Stimulated activated CD4-positive, alpha-beta T cell treated with anti-CD3 and anti-CD28 coated beads, Interleukin-15, amount 100 ng/mL, for 1 hour (primary cell): ENCODE measurements at places on chromosomes 1 and 21.
A peak's percentile ranks its signal among the peaks of the same experiment; 100 is the strongest.

- no peak for DNase-seq
Observed at GRCh38 chr21:41429305-41429704, 3.3 kb downstream of the MX1 start.

GRCh38 chr1:7993593-7994479, 32.3 kb downstream of the ERRFI1 start:
- DNase-seq, result no peak

GRCh38 chr1:17350083-17350482, 21.9 kb upstream of the PADI6 start:
- no peak for DNase-seq

DNA sequence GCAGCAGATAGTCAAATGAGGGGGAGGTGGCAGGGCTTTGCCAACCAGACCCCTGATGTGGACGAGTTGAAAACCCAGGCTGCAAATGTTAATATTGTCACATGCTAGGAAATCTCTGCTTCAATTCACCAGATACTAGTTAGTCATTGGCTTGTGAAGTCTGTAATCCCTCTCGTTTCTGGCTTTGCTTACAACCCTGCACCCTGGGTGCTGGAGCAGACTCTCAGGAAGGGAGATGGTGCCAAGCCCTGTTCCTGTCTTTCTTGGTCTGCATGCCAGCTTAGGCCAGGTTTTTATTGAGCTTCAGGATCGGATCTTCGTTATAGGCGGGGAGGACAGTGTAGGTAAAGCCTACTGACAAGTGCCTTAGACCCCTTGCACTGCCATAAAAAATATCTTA, 53.3 kb downstream of the MDM4 start:
- no peak for DNase-seq

DNA sequence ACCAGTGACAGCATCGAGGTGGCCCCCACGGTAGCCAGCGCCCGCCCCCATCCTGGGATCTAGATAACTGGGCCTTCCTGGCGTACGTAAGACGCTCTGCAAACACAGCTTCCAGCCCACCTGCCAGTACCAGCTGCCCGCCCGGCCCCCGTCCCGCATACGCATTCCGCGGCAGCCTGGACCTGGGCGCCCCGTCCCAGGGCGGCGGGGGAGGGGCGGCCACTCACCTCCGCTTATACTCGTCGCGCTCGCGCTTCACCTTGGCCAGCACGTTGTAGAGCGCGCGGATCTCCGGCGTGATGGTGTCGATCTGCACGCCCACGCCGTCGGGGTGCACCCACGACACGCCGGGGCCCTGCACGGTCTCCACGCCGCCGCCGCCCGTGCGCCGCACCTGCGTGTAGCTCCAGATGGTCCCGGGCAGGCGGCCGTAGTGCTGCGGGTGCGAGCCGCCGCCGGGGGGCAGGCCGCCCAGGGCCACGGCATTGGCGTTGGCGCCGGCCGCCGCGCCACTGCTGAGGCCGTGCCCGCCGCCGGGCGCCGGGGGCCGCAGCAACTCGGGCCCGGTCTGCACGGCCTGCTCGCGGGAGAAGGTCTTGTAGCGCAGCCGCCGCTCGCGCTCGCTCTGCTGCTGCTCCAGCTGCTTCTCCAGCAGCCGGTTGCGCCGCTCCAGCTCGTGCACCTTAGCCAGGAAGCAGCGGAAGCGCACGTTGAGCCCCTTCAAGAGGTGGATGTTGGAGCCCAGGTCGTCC, 859 bp downstream of the IFFO2 start:
- no peak for DNase-seq

GRCh38 chr1:190147616-190148015, 330.0 kb downstream of the BRINP3 start:
- no peak for DNase-seq

DNA sequence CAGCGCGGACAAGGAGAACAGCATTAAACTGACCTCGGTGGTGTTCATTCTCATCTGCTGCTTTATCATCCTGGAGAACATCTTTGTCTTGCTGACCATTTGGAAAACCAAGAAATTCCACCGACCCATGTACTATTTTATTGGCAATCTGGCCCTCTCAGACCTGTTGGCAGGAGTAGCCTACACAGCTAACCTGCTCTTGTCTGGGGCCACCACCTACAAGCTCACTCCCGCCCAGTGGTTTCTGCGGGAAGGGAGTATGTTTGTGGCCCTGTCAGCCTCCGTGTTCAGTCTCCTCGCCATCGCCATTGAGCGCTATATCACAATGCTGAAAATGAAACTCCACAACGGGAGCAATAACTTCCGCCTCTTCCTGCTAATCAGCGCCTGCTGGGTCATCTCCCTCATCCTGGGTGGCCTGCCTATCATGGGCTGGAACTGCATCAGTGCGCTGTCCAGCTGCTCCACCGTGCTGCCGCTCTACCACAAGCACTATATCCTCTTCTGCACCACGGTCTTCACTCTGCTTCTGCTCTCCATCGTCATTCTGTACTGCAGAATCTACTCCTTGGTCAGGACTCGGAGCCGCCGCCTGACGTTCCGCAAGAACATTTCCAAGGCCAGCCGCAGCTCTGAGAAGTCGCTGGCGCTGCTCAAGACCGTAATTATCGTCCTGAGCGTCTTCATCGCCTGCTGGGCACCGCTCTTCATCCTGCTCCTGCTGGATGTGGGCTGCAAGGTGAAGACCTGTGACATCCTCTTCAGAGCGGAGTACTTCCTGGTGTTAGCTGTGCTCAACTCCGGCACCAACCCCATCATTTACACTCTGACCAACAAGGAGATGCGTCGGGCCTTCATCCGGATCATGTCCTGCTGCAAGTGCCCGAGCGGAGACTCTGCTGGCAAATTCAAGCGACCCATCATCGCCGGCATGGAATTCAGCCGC, 2.5 kb downstream of the S1PR1 start:
- peak; percentile 30 for DNase-seq

DNA sequence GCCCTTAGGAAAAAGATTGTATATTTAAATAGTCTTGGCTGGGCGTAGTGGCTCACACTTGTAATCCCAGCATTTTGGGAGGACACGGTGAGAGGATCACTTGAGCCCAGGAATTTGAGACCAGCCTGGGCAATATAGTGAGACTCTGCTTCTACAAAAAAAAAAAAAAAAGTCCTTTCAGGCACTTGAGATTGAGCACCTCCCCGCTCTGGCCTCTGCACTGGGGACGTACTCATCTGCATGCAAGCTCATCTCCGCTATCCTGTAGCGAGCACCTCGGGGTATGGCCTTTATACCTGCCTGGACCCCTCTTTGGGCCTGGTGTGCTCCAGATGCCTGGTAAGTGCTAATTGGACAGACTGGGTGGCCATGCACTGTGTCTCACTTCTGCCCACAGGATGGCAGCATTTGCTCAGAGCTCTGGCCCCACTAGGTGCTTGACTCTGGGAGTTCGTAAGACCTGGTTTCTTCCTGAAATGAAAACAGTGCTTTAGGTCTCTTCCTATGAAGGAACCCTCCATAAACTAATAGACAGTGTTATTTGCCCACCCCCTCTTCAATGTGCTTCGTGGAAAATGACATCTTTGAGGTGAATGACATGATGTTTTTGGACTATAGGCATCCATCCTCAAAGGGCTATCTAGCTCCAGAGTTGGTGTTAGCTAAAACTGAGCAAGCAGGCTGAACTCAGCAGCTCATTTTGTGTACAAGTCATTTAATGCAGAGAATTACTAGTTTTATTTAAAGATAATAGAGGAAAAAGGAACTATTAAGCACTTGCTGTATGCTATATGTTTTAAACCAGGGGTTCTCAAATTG, 61.7 kb upstream of the ADAR start:
- DNase-seq, result peak; percentile 39

- DNase-seq, result peak; percentile 53
Observed at GRCh38 chr1:94854458-94855306, 34.5 kb downstream of the SLC44A3 start.
